ENCODE measurements at places on chromosomes 12 and 14.
A peak's percentile ranks its signal among the peaks of the same experiment; 100 is the strongest.

GRCh38 chr12:132205271-132206045 is 61.2 kb downstream of the NOC4L start:
- no peak for DNase-seq

DNA sequence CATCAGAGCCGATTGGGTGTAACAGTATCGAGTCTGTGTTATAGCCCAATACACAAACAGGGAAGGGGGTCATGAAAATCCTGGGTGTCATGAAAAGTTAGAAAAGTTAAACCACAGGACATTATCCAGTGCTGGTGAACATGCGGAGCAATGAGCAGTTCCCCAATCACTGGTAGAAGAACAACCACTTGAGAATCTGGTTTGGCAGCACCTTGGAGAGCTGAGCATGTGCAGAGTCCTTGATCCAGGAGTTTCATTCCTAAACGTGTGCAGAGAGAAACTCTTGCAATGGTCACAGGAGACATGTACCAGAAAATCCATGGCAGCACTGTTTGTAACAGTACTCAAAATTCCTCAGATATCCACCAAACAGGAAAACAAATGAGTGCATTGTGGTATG is 23.0 kb upstream of the JDP2 start:
- no peak for DNase-seq

DNA sequence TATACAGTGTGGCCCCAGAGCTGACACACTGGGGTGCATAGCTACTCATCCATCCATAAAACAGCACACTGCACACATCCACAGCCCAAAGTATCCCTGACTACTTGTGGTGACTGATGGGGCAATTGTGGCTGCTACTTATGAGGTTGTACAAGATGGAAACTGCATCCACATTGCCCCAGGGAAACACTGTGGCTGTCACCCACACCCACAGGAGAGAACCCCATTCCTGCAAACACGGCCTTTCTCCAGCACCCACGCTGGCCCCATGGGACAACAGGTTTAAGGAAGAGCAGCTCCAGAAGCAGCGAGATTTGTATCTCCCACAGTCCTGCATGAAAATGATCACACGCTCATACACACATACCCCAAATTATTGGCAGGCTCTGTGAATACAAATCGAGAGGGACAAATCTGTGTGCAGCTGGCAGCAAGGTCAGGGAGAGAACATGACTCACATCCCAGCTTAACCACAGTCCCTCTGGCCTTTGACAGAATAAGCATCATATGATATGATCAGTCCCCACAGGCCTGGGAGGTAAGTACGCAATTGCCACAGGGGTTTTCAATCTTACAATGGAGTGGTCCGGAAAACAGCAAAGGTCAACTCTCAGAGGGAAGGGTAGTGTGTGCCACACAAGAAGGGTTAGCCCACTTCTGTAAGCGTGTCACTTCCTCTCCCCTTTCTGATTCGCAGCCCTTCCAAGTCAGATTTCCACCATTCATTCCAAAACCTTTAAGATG is 61.9 kb downstream of the ESR2 start:
- DNase-seq: peak; percentile 32

DNA sequence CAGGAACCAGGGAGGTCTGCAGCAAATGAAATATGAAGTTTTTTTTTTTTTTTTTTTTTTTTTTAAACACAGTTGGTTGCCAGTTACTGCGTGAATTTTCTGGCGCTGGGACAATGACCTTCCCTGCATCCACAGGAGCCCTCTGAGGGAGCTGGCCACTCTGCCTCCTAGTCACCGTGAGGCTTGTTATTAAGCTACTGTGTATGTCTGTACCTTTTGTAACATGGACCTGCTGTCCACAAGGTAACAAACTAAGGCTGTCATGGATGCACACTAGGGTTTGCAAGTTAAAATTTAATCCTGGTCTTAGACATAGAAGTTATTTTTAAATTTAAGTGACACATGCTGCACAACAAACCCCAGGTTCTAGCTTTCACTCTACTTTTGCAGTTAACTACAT is 211.0 kb downstream of the SSPN start:
- DNase-seq: no peak

- DNase-seq: no peak
These were observed 158.0 kb downstream of the KCNK10 start for GRCh38 chr14:88164906-88165534.

- peak; percentile 15 for DNase-seq
These were observed 1.9 kb downstream of the CCDC177 start for GRCh38 chr14:69572841-69573135.

GRCh38 chr12:112194601-112195247 is 69.4 kb downstream of the TRAFD1 start:
- no peak for DNase-seq

DNA sequence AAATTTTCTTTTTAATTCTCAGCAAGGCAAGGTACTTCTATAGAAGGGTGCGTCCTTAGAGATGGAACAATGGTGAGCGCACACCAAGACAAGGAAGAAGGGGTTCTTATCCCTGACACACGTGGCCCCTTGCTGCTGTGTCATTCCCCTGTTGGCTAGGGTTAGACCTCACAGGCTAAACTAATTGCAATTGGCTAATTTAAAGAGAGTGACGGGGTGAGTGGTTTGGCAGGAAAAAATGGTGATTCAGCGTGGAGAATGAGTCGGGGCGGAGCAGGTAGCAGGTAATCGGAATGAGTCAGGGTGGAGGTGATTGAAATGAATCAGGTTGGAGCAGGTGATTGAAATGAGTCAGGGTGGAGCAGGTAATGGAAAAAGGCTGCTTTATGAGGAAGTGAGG is 36.3 kb upstream of the HECTD1 start:
- peak; percentile 47 for DNase-seq

DNA sequence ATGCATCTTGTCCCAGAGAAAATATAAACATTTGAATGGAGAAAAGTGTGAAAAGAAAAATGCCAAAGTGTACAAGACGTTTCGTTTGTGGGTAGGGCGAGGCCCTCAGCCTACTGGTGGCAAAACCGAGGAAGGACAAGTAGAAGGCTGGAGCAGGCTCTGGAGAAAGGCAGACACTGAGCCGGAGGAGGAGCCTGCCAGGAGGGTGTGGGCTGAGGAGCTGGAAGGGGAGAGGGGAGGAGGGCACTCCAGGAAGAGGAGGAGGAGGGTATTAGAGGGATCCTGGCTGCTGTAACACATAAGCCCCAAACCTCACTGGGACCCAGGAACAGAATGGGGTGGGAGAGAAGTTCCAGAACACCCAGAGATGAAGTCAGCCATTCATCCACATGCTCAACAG is 47.7 kb downstream of the CLMN start:
- no peak for DNase-seq

DNA sequence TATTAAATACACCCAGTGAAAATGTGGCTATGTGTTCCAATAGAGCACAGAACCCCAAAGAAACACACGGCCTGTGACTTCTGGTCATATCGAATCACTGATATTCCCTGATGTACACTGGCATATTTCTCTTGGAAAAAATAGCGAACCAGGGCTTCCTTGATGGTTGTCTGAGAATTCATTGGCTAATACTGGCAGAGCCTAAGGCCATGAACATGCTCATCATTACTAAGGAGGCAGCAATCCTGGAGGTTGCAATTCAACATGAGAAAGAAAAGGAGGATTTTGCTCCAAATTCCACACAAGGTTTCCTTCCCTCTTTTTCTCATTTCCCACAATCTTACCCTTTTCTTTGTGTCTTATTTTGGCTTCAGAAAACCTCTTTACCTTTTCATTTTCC is 212.9 kb upstream of the HMGA2 start:
- no peak for DNase-seq

GRCh38 chr12:107283652-107284051 is 190.3 kb upstream of the CRY1 start:
- DNase-seq: no peak

DNA sequence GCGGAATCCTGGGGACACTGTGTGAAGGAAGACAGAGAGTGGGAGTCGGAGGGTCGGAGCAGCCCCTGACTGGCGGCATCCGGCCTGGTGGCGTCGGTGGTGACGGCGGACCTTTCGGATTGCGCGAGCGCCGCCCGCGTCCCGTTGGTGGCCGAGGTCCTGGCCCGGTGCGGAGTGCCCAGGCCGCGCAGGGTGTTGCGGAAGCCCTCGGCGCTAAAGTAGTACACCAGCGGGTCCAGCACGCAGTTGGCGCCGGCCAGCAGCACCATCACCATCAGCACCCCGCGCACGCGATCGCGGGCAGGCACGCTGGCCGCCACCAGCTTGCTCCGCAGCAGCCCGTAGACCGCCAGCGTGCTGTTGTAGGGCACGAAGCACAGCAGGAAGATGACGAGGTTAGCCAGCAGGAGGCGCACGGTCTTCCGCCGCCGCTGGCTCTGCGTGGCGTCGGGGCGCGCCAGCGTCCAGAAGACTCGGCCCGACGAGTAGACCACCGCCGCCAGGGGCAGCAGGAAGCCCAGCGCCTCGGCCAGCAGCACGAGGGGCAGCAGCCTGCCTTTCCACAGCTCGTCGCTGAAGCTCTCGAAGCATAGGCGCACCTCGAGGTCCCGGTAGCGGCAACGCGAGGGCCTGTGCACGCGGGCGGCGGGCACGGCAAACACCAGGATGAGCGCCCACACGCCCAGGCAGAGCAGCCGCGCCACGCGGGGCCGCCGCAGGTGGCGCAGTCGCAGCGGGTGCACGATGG is 13.1 kb upstream of the CHD4 start:
- DNase-seq: peak; percentile 69

DNA sequence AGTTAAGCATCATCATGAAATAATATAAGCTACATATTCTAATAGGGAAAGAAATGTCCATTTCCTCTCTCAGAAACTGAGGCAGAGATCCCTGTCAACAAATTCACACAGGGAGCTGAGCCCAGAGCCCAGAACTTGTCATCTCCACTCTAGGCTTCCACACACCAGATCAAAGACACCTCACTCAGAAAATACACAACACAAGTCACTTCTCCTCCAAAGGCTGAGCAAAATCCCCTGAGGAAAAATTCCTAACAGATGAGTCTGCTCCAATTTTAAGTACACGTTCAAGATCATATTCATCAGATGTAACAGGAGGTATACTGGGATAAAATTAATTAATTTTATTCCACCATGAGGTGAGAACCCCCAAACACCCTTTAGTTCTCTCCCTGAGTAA is 227.3 kb downstream of the DPF3 start:
- DNase-seq: no peak

GRCh38 chr12:95582230-95583058 is 31.2 kb upstream of the USP44 start:
- DNase-seq: no peak

Data from stimulated activated CD4-positive, alpha-beta T cell treated with anti-CD3 and anti-CD28 coated beads, Interleukin-15, amount 100 ng/mL, for 24 hours (primary cell).